ENCODE measurements at places on chromosomes 4 and X.

GRCh38 chrX:41350976-41351569 is 17.1 kb downstream of the DDX3X start:
- DNase-seq = no peak

DNA sequence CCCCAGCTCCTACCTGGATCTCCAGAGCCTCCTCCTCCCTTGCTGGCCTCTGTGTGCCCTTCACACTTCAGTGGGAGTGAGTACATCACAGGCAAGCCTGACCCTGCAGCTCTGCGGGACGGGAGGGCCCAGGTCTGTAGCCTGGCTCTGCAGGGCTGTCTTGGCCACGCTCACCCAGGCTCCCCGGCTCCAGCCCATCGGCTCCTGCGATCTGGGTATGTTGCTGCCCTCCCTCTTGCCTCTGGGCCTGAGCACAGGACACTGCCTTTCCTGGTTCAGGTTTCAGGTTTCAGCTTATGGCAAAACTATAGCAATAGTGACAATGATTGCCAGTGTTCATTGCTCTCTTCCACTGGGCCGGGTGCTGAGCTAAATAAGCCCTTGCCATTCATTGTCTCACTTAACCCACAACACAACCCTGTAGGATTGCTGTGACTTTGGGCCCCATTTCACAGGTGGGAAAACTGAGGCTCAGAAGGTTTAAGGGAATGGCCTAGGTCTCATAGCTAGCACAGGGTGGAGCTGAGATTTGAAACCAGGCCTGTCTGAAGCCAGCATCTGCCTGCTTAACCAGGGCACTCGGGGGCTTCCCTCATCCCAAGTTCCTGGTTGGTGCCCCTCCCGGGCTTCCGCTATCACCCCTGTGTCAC is 44.6 kb upstream of the SORCS2 start:
- no peak for DNase-seq

DNA sequence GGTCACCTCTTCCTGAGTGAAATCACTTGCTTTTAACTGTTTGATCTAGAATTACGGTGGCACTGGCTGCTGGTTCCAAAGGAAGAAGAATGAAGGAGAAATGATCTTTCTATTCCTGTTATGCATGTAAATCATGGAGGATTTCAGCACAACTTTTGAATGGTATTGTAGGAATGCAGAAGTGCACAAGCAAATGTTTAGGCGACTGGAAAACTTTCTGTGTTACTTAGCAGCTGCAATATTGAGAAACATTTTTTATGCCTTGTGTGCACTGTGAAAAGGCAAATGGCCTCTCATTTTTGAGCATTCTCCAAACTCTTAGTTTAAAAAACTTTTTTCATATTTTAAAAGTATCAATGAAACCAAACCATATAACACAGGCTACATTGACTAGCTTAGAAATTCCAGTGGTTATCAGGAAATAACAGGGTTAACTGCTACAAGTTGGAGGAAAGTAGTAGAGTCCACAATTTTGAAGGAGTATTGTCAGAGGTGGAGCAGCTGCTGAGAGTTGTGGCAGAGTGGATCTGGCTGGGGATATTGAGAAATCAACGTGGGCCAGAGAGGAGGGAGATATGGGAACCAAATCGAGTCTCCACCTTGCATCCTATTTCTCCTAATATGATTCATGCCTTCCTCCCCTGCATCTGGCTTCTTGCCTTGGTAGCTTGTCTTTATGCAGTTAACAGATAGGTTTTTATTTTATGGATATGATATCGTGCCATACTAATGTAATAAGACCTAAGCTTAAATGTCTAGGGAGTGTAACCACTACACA is 32.0 kb upstream of the FHL1 start:
- no peak for DNase-seq

- no peak for DNase-seq
Measured at GRCh38 chr4:35943606-35944005, 300.7 kb downstream of the ARAP2 start.

DNA sequence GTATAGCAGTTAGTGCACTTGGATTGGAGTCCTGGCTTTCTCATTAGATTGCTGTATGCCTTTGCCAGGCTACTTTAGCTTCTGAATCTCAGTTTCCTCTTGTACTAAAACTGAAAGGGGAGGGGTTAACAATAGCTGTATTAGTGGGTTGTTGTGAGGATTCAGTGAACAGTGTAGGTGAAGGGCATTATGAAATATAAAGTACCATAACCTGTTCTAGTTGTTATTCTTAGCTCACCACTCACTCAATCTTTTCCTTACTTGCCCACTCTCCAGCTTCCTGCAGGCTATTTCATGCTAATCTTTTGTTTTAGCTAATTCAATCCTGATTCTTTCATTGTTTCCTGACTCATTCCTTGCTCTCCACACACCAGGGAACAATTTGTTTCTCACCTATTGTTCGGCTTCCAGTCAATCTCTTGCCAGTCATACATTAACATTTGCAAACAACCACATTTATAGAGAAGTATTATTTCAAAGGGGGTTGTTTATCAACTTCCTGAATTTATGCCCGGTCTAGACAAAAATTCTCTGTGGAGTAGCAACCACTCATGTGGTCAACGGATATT is 50.6 kb upstream of the EDA start:
- no peak for DNase-seq

GRCh38 chr4:187209921-187210613 is 486.4 kb upstream of the FAT1 start:
- DNase-seq = no peak

DNA sequence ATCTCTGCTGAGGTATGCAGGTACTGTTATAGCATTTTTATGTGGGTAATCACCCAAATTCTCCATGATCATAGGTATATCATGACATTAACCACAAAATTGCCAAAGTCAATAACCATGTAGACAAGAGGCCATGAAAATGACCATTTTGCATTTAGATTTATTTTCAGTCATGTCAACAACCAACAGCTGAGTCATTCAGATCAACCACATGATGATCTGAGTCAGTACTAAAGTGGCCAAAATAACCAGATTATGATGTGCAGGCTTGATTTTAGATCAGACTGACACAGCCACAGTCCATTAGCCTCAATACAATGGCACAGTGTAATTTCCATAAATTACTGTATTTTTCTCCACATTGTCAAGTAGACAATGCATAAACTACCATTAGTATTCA is 240.5 kb downstream of the GRIA3 start:
- DNase-seq = no peak

DNA sequence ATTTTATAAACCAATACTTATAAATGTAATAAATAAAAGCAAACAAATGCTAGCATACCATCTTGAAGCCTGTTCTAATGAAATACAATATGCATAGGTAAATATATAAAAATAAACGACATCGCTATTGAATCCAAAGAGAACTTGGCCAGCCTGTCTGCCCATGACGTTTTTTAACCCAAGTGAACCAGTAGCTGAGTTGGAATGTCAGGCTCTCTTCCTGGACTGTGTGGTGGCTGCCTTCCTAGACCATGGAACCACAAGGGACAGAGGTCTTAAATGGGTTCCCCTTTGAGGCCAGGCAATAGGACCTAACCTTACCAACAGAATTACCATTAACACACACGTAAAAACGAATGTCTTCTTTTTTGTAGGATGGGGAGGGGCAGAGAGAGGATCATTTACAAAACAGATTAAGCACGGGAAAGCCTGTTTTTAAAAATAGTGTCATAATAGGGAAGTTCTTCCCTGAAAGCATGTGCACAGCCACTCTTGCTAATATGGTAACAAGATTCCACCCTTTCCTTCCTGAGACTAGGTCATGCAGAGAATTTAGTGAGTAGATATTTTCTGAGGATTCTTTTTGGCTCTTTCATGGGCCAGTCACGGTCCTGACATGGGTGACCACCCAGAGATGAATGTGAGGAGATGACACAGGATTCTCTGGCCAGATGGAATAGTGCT is 69.4 kb upstream of the ACSL1 start:
- no peak for DNase-seq

Data from CD4-positive, alpha-beta T cell treated with Interleukin-17A for 4 hours (primary cell).